ENCODE measurements at places on chromosomes 4 and X.

GRCh38 chrX:47311932-47312774, 58.2 kb upstream of the ZNF157 start:
- peak; percentile 34 for DNase-seq

DNA sequence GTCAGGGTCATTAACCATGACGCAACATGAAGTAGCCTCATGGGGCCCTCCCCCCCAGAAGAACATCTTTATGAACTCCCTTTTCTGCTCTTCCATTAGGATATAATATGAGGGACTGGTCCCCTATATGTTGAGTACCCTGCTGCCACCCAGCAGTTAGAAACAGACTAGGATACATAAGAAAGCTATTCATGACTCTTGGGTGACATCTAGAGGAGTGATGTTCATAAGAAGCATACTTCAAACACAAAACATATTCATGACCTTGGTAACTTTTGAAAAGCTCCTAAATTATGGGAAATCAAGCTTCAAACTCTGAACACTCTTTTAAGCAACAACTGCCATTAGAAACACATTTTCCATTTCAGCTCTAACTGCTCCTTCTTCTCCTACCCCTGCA, 155.2 kb upstream of the SPIN4 start:
- no peak for DNase-seq

GRCh38 chrX:12972878-12973560, 1.9 kb upstream of the TMSB4X start:
- no peak for DNase-seq

- no peak for DNase-seq
Observed at GRCh38 chr4:1112174-1112820, 1.1 kb downstream of the RNF212 start.

- no peak for DNase-seq
Observed at GRCh38 chrX:103099691-103100090, 6.7 kb upstream of the NXF3 start.

- DNase-seq, result no peak
Observed at GRCh38 chrX:45385757-45386156, 185.1 kb upstream of the DIPK2B start.

GRCh38 chr4:150236626-150237025, 158.4 kb downstream of the DCLK2 start:
- no peak for DNase-seq
